Frontal cortex (tissue), 4 donors: ENCODE measurements at places on chromosomes 16 and 17. TPM values are rescaled to one million over a fixed set of nuclear protein-coding genes. Genes with fewer than 3 reads are reported as not detected.

DNA sequence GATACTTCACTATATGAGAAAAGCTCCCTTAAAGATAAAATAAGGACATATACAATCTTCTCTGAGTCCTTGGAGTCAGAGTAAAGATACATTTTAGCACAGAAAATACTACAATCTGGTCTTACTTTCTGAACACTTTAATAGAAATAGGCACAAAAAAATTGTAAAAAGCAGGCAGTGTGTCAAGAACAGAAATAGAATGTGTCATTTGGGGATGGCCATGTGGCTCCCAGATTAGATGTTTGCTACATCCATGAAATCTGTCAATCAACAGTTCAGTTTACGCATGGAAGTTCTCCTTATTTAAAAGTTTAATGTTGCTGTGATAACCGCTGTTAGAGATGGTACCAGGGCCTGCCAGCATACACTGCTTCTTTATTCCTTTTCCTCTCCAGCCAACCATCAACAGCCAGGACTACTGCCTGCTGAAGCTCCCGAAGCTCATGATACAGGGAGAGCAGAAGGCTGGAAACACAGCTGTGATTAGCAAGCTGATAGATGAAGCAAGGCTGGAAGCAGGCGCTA lies 278.5 kb downstream of the CEP112 start:
- no peak for DNase-seq

DNA sequence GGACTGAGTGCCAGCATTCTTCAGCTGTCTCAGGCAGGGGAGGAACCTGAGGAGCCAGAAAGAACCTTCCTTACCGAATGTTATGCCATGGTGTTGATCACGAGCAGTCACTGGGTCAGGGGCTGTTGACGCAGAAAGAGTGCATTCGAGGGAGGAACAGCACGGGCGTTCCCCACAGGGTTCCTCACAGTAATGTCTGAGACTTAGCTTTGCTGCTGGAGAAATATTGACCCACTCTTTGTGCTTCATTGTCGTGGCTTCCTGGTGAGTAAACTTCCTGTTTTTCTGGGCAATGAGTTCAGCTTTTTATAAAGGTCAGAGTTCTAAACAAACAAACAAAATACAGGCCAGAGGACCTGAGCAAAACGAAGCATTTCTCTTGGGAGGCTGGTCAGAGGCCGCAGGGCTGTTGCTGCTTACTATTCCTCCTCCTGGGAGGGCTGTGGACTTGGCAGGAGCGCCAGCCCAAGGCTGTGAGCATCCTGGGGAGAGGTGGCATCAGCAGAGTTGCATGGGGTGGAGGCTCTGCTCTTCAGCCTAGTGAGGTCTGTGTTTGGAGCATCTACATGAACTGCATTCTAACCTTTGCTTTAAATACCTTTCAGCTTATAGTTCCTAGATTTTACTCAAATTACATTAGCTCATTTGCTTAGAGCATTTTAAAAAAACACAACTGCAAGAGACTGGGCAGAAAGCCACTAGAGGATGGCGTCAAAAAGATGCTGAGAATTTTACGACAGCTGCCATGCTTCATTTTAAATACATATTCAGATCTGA lies 143.1 kb upstream of the CACNG5 start:
- DNase-seq: no peak

GRCh38 chr17:77872714-77873499 lies 85.6 kb upstream of the TNRC6C start:
- no peak for DNase-seq

The LPO gene
- not detected for total RNA-seq
